ENCODE measurements at places on chromosomes 1 and 21.

- DNase-seq: no peak
Measured at GRCh38 chr1:5895446-5896406, 96.5 kb downstream of the NPHP4 start.

DNA sequence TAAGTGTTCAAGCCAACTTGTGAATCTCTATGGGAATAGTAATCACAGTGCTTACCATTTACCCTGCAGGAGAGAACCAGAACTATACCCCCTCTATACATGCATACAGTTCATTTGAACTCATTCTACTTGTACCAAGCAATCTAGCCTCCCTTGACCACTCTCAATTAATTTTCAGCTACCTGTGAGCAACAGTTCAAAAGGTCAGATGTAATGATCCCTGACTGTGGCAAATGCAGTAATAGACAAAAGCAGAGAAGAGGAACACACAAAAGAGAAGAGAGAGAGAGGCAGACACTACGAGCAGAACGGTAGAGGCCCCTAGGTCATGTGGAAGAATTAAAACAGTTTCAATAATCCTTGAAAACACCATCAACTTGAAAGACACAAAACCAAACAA is 52.8 kb downstream of the FMO4 start:
- DNase-seq: no peak

DNA sequence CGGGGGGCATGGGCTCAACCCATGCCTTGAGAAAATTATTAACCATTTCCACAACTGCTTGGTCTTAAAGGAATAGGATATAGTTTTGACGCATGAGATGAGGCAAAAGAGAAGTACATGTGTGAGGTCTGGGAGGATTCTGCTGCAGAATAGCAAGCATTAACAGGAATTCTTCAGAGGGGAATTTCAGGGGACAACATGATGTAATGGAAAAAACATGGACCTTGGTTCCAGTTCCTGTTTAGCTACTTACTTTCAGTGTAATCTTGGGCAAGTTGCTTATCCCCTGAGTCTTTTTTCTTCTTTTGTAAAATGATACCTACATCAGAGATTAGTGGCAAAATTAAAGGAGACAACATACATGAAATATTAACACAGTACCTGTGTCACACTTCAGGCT is 85.6 kb downstream of the PRRX1 start:
- DNase-seq: no peak

- no peak for DNase-seq
Measured at GRCh38 chr21:35963920-35964451, 96.3 kb downstream of the SETD4 start.

DNA sequence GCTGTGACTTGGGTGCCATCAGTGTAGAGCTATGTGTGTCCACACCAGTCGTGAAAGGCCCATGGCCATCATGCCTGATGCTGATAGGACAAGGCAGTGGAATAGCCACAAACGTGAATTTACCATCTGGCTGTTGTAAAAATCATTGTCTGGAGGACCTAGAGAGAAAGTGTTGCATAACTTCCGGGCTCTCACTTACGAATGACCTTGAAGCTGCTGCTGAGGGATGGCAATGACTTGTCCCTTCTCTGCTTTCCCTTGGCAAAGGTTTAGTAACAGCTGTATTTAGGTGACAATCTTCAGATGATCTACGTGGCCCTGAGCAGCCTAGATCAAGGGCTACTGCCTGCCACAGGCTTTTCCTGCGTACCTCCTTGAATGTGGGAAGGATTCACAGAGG is 5.8 kb downstream of the ATP1B1 start:
- DNase-seq: no peak

- DNase-seq: no peak
Measured at GRCh38 chr21:18114810-18115209, 129.8 kb upstream of the CHODL start.

- no peak for DNase-seq
Measured at GRCh38 chr1:242690849-242691609, 166.5 kb upstream of the PLD5 start.

DNA sequence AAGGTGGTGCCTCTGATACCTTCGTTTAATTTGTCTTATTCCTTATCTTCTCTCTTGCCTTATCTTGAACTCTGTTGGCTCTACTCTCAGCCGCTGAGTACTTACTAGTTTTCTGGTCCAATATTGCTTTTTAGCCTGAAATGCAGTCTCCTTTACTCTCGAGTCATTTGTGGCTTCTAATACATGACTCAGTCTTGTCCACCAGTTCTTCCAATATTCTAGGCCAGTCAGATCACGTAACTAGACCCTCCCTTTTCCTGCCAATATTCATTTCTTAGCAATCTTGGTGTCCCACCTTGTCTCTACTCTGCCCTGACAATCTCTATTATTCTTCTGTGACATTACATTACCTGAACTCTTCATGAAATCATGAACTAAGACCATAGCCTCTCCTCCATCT is 555.8 kb downstream of the DPYD start:
- no peak for DNase-seq

DNA sequence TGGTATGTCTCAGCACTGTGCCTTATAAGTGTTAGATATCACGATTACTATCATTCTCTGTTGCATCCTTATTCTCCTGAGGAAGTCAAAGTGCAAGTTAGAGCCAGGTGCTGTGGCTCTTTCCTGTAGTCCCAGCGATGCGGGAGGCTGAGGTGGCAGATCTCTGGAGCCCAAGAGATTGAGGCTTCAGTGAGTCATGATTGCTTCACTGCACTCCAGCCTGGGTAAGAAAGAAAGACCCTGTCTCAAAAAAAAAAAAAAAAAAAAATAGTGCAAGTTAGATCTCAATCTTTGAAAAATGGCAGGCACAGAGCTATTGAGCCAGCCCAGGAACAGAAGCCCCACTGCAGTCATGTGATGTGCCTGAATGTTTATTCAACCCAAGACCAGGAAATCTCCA is 147.8 kb upstream of the POGK start:
- DNase-seq: no peak

- DNase-seq: no peak
Measured at GRCh38 chr1:1179346-1179982, 5.8 kb downstream of the TTLL10 start.

DNA sequence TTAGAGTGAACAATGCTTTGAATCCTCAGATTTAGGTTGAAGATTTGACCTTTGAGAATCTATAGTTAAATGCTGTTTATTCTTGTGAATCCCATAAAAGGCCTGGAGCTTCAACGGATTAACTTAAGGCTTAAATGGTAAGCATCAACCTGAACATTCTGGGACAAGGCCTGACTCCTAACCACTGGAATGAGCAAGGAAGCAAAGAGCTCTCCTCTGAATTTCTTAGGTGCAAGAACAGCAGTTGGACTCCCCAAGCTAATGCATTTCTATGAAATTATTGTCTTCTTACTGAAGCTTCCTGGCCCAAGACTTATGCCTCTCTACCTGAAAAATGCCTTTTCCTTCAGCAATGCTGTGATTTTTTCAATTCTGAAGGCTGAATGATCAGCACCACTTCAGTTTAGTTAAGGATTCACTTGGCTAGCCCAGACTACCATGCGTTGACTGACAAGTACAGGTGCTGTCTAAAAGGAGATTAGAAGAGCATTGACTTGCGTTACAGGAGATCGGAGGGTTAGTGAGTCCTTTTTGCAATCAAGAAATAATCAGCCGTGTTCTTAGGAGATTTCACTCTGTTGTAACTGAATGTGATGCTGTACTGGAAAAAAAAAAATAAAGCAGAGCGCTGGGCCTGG is 178.5 kb downstream of the ZC3H11B start:
- DNase-seq: no peak
